CD4-positive, alpha-beta T cell treated with Interleukin-10 for 1 hour (primary cell): ENCODE measurements at places on chromosomes 6 and 20.

- DNase-seq = no peak
These were observed 747.2 kb downstream of the KHDRBS2 start for GRCh38 chr6:61538801-61539200.

- peak; percentile 65 for DNase-seq
These were observed 19.8 kb upstream of the TREM1 start for GRCh38 chr6:41306187-41306854.

- no peak for DNase-seq
These were observed 380.1 kb upstream of the SOX4 start for GRCh38 chr6:21213492-21213891.

DNA sequence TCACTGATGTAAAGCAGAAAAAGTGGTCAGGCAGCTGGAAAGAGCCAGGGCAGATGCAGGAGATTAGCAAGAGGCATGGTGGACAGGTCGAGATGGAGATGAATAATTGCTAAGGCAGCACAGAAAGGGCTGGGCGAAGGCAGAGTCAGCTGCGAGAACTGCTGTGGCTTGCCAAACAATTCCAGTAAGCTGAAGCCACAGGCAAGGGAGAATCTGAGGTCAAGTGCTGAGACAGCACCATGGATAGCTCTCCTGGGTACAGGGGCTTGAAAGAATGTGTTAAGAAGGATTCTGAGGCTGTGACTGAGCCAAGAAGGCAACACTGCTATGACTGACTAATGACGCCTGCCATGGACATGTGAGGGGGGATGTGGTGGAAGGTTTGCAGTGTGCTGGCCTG lies 220.8 kb upstream of the FOXA2 start:
- DNase-seq = no peak

DNA sequence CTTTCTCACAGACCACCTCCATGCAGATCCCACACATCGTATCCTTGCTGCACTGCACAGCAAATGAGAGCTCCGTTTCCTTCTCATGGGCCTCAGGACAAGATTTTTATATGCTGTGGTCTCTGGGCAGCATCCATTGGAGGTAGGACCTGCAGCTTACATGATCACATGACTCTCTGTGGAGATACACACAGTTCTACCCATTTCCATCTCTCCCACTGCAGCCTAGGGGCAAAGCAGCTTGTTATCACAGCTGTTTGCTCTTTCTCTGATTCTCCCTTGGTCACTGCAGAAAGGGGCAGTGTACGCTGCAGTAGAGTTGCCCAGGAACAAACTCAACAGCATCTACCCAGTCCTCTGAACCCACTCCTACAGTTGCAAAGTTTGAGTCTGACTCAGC lies 48.9 kb downstream of the ZNF334 start:
- no peak for DNase-seq

DNA sequence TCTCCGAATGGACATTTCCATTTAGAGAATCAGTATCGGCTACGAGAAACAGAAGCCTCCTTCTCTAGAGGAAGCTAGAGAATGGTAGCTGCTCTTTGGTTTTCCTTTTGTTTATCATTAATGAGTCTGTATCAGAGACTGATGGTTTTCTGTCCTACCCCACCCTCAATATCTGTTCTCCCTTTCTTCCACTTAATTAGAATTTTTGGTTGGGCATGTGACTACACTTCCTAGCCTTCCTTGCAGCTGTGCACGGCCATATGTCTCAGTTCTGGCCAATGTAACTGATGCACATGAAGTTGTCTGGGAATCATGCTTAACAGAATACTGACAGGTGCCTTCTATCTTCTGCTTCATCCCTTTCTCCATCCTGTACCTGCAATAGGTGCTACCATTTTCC lies 19.0 kb downstream of the RNF24 start:
- DNase-seq = no peak

DNA sequence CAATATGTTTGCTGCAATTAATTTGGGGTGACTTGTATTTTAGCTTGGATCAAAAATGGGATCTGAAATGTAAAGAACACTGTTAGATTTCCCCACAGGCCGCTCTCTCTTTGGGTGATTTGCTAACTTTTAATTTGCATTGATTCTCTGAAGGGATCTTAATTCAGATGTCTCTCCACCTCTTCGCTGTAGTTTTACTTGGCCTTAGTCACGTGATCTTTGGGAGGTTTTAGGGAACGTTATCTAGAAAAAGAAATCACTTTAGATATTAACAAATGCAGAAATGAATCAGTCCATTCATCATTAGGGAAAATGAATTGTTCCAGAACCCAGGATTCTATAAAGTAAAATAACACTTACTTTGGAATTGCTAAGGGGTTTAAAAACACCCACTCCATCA lies 390.2 kb downstream of the THBS2 start:
- no peak for DNase-seq

- DNase-seq = no peak
These were observed 7.1 kb downstream of the L3MBTL1 start for GRCh38 chr20:43514648-43514999.

GRCh38 chr6:79869184-79869583 lies 78.2 kb downstream of the ELOVL4 start:
- no peak for DNase-seq

GRCh38 chr20:10965936-10966470 lies 292.2 kb upstream of the JAG1 start:
- DNase-seq = no peak

DNA sequence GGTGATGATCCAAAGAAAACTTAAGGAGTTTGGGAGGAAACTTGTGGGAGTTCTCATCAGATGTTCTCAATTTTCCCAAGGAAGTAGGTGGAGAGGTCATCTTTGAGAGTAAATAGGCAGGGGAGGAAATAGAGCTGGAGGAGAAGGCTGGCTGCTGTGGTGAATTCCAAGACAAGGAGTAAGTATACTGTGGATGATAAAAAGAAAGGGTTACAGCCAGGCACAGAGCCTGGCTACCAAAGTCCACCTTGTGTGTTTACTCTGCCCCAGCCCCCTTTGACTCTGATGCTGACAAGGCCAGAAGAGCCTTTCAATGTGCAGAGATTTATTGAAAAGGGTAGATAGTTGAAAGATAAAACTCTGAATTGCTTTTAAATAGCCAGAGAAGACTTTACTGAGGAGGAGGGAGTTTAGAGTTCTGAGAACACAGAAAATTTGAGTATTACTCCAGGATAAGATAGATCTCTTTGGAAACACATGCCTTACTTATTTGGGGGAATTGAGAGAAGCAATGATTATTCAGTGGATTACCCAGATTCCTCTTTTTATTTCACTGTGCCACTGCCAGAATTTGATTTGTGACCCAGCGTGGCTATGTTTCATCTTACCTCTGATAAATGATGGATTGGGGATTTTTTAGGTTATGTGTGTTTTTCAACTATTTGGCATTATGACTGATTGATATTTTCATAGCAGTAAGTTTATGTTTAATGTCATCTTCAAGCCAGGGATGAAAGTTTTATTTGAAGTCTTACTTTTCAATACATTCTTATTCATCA lies 182.6 kb upstream of the JAG1 start:
- no peak for DNase-seq

DNA sequence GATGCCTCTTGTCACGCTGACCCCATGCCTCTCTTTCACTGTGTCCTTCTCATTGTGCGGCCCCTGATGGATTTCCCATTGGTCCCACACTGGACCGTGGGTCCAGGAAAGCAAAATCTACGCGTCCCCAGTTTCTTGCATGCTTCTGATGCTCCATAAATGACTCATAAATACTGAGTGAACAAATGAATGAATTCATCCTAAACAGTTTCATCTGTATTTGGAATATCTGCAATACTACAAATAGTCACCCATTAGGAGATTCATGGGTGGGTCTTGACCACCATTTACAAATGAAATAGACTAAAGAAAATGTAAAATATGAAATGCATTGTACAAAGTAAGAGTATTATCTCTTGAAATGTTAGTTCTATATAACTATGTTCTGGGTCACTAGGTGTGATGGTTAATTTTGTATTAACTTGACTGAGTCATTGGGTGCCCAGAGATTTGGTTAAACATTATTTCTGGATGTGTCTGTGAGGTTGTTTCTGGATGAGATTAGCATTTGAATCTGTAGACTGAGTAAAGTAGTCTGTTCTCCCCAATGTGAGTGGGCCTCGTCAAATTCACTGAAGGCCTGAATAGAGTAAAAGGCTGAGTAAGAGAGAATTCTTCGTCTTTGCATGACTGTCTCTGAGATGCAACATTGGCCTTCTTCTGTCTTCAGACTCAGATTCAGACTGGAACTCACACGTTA lies 448.7 kb downstream of the PREX1 start:
- DNase-seq = no peak

- no peak for DNase-seq
These were observed 33.3 kb upstream of the TGM2 start for GRCh38 chr20:38198238-38198861.

DNA sequence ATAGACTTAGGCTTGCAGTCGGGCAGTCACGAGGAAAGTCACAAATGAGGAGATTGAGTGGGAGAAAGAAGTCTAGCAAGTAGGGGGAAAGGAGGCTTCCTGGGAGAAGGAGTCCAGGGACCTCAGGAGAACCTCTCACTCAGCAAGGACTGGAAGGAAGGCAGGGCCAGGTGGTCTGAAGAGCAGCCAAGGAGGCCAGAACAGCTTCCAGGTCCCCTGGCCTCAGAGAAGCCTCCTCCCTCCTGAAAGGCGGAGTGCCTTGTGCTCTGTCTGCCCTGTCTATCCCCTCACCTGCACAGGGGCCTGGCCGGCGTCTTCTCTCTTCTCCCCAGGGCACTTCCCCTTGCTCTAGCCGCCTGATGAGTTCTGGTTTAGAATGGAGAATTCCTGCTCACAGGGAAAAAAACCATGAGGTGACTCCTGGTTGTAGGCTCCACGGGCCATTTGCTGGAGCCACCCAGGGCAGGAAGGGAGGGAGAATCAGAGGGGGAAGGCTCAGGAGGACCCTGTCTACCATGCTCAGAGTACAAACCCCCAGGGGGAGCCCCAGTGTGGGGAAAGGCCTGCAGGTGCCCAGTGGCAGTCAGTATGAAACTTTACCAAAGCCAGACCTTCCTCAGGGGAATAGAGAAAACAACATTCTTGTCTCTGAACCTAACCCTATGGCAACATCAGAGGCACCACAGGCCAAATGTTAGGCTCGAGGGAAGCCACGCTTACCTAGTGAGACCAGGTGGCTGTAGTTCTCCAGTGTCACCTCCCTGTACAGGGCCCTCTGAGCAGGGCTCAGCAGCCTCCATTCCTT lies 11.2 kb downstream of the ZNF337 start:
- no peak for DNase-seq
